ENCODE measurements at places on chromosomes 4 and X.

DNA sequence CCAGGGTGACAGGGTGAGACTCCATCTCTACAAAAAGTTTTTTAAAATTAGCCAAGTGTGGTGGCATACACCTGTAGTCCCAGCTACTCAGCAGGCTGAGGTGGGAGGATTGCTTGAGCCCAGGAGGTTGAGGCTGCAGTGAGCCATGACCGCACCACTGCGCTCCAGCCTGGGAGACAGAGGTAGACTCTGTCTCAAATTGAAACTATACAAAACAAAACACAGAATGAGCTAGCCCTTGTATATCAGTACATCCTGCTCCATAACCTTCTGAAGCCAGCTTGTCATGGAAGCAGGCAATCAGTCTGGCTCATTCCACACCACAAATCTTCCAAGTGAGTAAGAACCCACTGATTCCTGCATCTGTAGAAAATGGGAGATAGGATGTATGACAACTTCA is 49.0 kb downstream of the CD99L2 start:
- DNase-seq = no peak

- DNase-seq = peak; percentile 29
Observed at GRCh38 chrX:85084770-85085393, 81.2 kb downstream of the APOOL start.

GRCh38 chrX:8254401-8254800 is 83.3 kb upstream of the VCX2 start:
- DNase-seq = no peak

- no peak for DNase-seq
Observed at GRCh38 chr4:2742823-2743517, 13.2 kb downstream of the TNIP2 start.

DNA sequence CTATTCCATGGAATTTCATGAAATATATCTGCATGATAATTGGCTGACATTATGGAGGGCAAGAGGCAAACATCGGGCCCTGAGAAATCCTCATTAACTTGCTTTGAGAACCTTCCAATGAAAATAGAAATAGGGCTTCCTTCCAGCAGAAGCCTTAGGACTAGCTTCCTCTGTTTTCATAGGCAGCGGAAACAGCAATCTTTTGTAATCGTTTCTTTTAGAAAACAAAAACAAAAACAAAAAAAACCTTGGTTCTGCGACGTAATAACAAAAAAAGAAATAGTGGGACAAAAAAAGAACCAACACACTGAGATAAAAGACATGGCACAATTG is 62.9 kb downstream of the GEMIN8 start:
- DNase-seq = no peak

- no peak for DNase-seq
Observed at GRCh38 chr4:177446586-177446985, 4.3 kb upstream of the AGA start.

GRCh38 chr4:13907255-13907751 is 279.8 kb upstream of the BOD1L1 start:
- peak; percentile 76 for DNase-seq

DNA sequence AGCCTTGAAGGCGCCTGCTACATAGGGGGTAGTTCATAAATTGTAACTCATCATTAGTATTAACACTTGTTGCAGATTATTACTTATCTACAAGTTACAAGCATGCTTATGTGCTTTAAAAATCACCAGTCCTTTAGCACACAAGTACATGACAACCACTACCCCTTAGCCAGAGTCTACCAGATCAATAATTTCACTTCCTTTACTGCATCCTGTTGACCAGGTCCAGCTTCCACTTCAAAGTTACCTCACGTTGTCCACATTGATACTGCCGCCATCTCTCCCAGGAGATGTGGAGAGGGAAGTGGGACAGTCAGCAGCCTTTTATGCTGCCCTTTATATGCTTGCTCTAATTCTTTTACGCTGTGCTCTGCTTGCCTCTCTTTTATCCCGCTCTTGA is 231.3 kb upstream of the CXXC4 start:
- no peak for DNase-seq

GRCh38 chrX:70479247-70479921 is 34.7 kb downstream of the DLG3 start:
- DNase-seq = no peak

GRCh38 chr4:26871611-26872010 is 11.0 kb downstream of the STIM2 start:
- no peak for DNase-seq

GRCh38 chrX:85591536-85591935 is 212.1 kb upstream of the POF1B start:
- no peak for DNase-seq

- DNase-seq = no peak
Observed at GRCh38 chr4:72375073-72375736, 193.8 kb downstream of the ADAMTS3 start.

DNA sequence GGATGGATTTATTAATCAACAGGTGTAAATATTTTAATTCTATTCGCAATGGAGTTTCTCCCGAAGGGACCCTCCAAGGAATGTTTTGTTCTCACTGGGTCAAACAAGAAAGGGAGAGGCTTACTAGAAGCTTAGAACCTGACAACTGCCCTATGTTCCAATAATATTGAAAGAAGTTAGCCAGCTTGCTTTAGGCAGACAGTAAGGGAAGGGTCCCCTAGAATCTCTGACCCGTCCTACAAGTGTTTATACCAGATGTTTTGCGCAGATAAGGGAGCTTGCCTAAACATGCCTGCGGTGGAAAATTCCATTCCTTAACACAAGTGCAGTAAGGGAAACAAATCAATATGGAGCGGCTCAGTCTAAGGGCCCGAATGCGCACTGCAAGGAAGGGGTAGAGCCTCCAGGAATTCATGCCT is 17.7 kb downstream of the IL21 start:
- no peak for DNase-seq

GRCh38 chrX:134849390-134849789 is 141.4 kb upstream of the SMIM10 start:
- no peak for DNase-seq

GRCh38 chr4:1516881-1517480 is 110.7 kb upstream of the NKX1-1 start:
- DNase-seq = no peak

Measured in inflammatory macrophage (primary cell).